ENCODE measurements at places on chromosomes 2 and 18.

DNA sequence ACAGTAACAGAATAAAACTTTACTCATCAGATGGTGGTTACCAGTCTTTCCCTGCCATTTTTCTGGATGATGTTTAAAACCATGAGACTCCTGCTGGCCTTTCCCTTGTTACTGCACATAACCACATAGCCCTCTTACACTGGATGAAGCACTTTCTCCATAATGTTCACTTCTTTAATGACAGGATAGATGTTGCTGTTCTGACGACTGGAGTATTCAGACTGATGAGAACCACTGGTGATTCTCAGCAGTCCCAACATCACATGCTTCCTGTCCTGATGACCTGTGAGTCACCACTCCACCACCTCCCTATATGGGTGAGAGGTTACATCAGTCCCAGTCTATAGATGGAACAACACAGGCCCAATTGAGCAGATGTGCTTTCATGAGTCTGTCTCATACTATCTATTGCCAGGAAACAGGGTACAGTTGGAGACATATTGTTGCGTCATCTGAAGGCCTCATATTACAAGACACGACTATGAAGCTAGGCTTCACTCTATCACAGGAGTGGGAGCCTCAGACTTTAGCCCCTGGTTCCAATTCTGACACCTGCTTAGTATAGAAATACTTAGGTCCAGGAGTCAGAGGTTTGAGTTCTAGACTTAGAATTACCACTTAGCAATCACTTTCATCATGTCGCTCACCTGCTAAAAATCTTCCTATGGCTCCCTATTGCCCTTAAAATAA, 145.7 kb upstream of the KLF7 start:
- DNase-seq = no peak

- DNase-seq = no peak
These were observed 12.4 kb downstream of the IL37 start for GRCh38 chr2:112923237-112923966.

DNA sequence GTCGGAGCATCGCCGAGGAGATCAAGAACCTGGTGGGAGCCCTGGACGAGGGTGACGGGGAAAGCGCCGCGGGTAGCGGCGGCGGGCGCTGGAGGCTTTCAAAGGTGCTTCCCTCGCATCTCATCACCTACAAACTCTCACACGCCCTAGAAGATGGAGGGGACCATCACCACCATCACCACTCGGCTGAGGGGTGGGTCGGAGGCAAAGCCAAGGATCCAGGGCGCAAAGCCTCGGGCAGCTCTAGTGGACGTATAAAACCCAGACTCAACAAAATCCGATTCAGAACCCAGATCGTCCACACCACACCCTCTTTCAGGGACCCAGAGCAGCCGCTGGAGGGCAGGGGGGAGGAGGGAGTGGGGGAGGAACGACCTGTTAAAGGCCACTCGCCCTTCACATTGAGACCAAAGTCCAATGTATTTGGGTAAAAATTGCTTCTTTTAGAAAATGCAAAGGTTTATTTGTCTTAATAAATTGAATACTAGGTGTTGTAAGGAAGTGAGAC, 1.5 kb downstream of the SOWAHC start:
- no peak for DNase-seq

DNA sequence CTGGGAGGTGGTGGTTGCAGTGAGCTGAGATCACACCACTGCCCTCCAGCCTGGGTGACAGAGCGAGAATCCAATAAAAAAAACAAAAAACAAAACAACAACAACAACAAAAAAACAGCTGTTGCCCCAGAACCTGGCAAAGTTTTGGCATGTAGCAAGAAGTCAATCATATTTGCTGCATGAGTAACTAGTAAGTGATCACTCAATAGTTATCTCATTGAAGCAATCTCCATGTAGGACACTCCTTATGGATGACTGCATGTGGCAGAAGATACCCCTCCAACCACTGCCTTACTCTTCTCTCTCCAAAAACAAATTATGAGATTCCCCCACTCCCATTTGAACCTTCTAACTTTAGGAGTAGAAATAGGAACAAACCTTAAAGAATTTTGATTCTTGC, 113.7 kb downstream of the TTC27 start:
- no peak for DNase-seq

DNA sequence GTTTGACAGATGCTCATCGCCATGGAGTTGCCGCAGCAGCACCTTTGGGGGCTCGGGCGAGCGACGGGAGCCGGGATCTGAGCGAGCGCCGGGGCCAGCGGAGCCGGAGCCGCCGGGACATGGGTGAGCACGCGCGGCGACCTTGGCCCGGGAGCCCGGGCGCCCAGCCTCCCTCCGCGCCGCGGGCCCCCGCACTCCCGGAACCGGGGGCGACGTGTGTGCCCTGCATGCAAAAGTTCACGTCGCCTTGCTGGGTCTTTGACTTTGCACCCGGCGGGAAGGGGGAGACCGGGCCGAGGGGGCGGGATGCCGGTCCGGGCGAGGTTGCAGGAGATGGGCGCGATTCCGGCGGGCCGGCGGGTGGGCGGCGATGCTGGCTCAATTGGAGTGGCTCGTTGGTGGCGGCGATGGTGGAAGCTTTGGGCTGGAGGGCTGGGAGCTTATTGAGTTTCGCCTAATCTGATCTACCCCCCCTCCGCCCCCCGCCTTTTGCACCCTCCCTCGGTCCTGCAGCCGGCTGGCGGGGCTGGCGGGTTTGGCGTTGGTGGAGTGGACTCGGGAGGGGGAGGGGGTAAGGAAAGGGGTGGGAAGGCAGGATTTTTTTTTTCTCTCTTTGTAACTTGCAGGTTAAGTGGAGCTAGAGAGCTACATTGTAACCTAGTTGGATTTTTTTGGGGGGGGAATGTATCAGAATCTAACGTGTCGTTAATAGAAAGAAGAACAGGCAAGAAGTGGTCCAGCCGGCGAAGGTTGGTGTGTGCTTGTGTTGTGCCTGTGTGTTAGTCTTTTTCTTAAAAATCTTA, at the start of gene SETBP1:
TSS of gene SETBP1 (plus strand) at position 616 of the 803 bp plus-strand sequence. CDS start 20,459 bp downstream, outside the sequence.
- peak; percentile 74 for DNase-seq
